ENCODE measurements at places on chromosomes 6 and 20.

DNA sequence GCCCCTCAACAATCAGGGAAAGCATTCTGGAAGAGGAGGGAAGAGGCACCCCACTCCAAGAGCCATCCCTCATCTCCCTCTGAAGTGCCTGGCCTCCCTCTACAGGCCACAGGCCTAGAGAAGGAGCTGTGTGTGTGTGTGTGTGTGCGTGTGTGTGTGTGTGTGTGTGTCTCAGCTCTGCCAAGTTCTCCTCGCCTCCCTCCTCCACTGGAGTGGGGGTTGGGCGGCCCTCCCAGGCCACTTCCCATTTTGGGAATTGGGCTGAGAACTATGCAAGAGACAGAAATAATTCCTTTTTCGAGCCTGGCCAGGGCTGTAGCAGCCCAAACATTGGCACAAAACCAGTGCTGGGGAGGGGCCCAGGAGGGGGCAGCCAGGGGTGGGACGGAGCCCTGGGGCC, 35.7 kb downstream of the KCNB1 start:
- DNase-seq = peak; percentile 21

DNA sequence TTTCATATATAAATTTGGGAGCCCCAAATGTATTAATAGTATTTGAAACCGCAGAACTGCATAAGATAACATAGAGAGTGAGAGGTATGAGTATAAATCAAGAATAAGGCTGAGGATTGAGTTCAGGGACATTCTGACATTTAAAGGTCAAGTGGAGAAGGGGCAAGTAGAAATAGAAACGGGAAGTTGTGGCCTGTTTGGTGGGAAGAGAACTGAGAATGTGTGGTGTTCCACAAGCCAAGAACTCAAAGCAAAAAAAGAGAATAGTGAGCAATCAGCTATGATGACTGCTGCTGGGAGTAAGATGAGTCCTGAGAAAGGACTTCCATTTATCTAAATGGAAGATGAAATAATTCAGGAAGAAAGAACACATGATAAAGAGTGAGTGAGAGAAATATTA, 418.4 kb downstream of the CD109 start:
- no peak for DNase-seq

DNA sequence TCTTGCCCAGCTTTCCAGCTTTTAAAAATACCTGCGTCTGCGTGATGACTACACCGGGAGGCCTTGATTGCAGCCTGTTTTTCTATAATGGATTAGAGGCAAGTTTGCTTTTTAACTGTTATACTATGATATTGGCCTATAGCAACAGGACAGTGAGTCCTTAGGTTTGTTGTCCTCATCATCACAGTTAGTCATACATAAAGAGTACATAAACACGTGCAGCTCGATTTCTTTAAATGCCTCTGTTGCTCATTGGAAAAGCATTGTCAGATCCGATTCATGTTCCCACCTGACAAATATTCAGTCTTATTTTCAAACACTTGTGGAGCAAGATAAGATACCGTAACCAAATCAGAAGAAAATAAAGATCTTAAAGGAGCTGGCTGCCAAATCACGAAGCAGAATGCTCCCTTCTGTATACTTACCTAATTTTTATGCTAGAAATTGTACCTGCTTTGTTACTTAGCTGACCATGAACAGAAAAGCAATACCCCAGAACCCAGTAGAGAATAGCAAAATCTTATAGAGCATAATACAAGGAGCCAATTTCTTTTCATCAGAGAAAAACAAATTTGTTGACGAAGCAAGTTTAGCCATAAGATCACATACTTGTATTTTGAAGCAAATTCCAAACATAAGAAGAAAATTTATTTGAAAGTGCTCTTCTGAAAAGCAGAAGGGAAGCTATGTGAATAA, 100.4 kb downstream of the TMEM200A start:
- no peak for DNase-seq

GRCh38 chr20:24741493-24742072, 207.5 kb upstream of the CST7 start:
- DNase-seq = no peak

DNA sequence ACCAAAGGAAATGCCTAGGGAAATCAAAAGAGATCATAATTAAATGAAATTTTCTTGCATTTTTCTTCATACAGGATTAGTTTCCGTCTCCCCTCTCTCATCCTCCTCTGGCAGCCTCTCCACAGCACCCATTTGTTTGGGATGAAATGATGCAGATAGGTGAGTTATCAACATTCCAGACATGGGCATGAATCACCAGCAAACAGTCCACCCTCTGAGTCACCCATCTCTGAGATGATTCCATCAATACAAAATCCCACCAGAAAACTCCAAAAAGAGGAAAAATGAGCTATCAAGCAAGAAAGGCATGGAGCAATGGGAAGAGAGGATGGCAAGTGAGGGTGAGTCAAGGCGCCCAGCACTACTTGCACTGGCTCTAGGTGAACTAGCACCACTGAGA, 11.4 kb downstream of the MC3R start:
- DNase-seq = no peak

GRCh38 chr20:60513141-60513540, 554.9 kb downstream of the CDH26 start:
- no peak for DNase-seq

GRCh38 chr6:117075218-117075617, 190.1 kb upstream of the VGLL2 start:
- DNase-seq = no peak

DNA sequence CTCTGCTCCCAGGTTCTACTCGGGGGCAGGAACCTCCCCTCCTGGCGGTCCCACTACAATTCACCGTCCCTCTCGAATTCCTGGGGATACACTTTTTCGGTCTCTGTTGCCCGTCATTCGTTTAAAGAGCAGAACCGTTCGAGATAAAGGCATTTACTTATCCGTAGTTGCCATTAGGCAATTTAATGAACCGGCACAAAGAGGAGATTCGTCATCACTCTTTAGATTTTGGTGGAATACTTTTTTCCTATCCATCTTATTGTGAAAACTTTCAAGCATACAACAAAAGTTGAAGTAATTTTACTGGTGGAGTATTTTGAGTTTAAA, 1.2 kb upstream of the CD24 start:
- no peak for DNase-seq

DNA sequence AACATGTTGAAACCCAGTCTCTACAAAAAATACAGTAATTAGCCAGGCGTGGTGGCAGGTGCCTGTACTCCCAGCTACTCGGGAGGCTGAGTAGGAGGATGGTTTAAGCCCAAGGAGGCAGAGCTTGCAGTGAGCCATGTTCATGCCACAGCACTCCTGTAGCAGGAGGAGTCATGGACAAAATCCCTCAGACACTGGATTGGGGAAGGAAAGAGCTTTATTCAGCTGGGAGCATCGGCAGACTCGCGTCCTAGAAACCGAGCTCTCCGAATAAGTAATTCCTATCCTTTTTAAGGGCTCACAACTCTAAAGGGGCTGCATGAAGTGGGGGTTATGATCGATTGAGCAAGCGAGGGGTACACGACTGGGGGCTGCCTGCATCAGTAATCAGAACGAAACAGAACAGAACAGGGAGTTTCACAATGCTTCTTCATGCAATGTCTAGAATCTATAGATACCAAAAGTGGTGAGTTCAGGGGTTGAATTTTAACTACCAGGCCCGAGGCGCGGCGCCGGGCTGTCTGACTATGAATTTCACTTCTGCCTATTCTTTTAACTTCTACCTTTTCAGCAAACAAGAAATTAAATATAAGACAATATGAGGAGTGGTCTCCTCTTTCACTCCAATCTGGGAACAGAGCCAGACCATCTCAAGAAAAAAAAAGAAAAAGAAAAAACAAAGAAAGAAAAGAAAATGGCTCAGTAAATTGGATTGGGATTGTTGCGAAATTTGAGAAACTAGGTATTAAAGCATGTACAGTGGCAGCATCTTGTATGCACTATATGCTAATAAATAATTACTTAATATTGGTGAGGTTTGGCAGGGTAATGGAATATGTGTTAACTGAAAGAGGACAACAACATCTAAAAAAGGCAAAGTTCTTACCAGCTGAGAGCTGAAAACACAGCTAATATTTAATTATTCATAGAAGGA, 23.6 kb downstream of the HMGN4 start:
- DNase-seq = no peak

GRCh38 chr6:134642819-134643218, 307.1 kb downstream of the ALDH8A1 start:
- no peak for DNase-seq

DNA sequence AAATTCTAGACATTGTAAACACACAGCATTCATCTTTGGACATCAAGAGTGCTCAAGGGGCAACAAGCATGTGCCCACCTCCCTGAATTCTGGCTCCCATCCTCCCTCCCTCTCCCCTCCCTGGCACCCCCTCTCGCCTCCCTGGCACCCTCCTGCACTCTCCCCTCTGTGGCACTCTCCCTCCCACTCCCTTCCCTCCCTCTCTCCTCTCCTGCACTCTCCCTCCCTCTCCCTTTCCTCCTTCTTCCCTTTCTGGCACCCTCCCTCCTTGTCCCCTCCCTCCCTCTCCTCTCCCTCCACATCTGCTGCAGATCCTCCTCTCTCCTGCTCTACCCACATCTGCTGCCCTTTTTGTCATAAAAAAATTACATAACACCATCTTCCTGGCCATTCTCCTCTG, 113.0 kb upstream of the SLC22A23 start:
- DNase-seq = no peak

GRCh38 chr6:109262261-109262660, 120.0 kb downstream of the CD164 start:
- no peak for DNase-seq

GRCh38 chr6:132650429-132650828, 8.6 kb downstream of the TAAR1 start:
- no peak for DNase-seq

DNA sequence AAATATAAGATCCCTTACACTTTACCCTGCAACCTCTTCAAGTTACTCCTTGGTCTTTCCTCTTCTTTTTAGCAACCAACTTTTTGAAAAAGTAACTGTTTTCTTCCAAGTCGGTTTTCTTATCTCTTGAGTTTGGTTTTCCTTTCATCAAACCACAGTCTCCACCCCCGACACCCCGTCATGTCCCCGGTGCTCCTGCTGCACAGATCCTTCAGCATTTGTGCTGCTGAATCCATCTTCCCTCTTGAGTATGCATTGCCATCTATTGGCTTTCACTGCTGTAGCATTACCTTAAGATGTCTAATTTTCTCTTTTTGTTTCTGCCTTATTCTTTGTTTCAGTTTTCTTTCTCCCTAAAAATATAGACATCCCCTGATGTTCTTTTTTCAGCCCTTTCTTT, 11.9 kb upstream of the TNFRSF21 start:
- DNase-seq = no peak

DNA sequence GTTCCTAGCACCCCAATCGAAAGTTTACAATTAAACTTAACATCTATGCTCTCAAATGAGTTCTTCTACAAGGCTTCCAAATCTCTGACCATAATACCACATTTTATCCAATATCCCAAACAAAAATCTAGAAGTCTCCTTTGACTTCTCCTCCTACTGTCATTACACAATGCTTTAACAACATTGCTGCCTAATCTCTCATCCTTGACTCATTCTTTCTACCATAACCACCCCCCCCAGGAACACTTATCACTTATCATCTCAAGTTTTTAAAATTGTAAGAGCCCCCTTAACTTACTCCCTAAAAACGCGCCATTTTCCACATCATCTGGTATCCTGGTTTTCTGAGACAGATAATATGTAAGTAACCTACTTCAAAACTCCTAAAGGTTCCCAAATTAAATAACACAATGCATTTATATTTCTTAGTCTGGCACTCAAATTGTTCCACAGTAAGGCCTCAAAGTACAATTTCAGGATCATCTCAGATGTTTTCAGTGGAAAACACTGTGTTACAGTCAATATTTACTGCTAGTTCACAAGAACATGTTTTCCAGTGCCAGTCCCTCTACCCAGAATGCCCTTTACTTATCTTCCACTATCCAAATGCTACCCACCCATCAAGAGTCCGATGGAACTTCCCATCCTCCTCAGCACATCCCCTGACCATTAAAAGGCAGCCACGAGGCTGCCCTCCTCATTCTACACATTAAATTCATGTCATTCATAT, 308.2 kb upstream of the THEMIS start:
- DNase-seq = no peak

DNA sequence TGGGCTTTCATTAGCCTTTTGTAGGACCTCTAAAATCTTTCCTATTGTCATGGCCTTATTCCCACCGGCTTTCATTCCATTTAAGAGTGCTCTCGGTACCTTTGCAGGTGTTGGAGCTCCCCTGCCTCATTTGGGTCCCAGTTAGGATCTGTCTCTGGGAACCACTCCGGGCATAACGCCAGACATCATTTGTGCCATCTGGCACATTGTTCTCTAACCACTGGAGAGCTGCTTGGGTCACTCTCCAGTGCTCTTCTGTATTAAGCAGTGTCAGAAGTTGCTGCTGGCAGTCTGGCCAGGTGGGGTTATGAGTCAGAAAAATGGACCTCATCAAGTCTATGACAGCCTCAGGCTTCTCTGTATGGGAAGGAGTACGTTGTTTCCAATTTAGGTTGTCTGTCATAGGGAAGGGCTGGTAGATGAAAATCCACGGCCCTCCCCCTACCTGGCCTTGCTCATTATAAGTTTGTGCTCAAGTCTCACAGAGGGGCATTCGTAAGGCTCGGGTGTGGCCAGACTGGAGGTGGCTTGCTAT, 62.9 kb upstream of the MOCS1 start:
- no peak for DNase-seq

GRCh38 chr20:39491711-39492110, 529.6 kb downstream of the DHX35 start:
- DNase-seq = no peak

- DNase-seq = no peak
These were observed 328.5 kb downstream of the EPM2A start for GRCh38 chr6:145406783-145407182.

Data from right renal pelvis (tissue), 4 donors.